ENCODE measurements at places on chromosomes 12 and 14.
A peak's percentile ranks its signal among the peaks of the same experiment; 100 is the strongest.

GRCh38 chr12:24069532-24070395 lies 120.3 kb upstream of the SOX5 start:
- no peak for DNase-seq

- DNase-seq: no peak
Measured at GRCh38 chr12:98224584-98225221, 290.7 kb upstream of the TMPO start.

DNA sequence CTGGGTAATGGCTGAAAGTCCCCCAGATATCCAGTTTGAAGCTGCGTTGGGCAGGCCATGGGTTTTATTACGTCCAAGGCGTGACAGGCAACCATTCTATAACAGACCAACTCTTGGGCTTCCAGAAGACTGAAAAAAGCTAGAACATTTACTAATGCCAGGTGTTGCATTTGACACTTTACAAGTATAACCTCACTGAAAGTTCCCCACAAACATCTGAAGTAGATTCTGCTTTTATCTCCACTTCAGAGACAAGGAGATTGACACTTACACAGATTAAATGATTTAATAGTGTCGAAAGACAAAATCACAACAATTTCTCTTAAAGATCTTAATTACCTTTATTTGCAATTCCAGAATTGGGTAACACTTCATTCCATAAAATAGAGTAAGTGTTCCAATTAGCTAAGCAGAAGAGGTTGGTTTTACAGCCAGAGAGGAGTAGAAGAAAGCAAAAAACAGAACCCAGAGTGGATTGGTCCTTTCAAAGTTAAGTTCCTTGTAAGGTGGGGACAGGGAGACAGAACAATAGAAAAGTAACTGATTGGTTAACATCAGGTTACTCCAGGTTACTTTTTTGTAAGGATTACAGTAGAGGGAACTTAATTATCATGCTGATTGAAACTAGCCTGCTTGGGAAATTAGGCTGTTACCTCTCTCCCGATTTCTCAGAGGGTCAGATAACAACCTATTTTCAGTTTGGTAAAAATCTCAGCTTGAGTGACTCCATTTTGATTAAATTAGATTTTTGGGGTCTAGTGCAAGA lies 11.3 kb downstream of the SOCS2 start:
- DNase-seq: no peak

GRCh38 chr14:58444627-58445026 lies 17.1 kb downstream of the KIAA0586 start:
- no peak for DNase-seq

DNA sequence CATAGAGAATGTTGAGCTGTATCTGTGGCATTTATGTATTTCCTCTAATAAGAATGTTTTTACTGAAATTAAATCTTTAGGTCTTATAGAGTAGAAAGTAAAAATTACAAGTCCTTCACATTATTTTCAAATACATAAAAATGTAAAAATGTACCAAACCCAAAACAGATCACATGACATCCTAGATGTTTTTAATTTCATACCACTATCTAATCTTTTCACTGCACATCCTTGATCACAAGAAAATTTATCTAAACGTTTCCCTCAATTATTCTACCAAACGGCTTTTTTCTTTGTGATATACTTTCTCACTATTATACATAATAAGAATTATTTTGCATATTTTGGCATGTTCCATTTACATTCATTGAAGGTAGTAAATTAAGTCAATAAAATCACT lies 18.3 kb downstream of the SGPP1 start:
- DNase-seq: no peak

GRCh38 chr12:104410786-104411185 lies 46.0 kb upstream of the CHST11 start:
- peak; percentile 15 for DNase-seq

DNA sequence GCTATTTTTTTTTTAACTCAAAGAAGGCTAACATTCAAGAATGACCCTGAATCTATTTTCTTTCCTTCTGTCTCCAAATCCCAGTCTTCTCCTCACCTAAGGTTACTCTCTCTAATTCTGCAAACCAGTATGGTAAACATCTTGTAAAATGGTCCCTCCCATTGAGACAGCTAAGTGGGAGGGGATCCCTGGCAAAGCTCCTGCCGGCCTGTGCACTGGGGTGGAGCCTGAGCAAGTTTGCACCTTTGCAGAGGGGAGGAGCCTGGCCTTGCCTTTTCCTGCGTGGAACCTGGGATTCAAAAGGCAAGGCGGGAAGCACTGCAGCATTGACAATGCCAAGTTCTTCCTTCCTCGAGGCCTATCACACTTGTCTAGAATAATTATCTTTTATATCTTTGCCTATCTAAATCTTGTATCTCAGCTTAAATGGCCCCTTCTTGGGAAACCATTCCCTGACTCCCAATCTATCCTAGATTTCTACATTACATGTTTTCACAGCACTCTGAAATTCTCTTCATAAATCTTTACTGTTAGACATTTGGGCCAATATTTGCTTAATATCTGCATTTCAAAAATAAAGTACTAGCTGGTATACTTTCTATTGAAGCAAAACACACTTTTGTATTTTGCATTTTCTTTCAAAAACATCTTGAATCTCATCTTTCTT lies 83.0 kb downstream of the EPS8 start:
- DNase-seq: no peak

- no peak for DNase-seq
Measured at GRCh38 chr14:61769893-61770292, 7.7 kb downstream of the SNAPC1 start.

- no peak for DNase-seq
Measured at GRCh38 chr14:65470404-65470880, 57.9 kb downstream of the FUT8 start.

DNA sequence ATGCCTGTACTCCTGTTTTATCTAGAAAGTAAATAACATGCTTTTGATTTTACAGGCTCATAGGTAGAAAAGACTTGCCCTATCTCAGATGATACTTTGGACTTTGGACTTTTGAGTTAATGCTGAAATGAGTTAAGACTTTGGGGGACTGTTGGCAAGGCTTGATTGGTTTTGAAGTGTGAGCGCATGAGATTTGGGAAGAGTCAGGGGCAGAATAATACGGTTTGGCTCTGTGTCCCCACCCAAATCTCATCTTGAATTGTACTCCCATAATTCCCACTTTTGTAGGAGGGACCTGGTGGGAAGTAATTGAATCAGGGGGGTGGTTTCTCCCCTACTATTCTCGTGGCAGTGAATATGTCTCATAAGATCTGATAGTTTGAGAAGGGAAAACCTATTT lies 156.2 kb upstream of the GZMB start:
- no peak for DNase-seq

DNA sequence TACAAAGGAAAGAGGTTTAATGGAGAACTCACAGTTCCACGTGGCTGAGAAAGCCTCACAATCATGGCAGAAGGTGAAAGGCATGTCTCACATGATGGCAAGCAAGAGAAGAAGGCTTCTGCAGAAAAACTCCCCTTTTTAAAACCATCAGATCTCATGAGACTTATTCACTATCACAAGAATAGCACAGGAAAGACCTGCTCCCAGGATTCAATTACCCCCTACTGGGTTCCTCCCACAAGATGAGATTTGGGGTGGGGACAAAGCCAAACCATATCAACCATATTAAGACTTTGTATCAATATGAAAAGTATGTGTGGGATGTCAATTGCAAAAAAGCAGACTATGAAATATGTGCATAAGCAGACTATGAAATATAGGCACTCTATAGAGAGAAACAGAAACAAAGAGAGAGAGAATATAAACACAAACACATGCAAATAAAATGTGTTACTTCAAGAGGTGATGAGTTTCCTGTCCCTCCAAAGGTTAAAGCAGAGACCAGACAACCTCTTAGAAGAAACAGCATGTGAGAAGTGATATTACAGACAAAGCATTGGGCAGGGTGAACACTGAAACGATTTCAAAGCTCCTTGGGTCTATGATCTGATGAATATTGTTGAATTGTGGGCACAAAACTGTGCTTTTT lies 151.2 kb upstream of the KRR1 start:
- no peak for DNase-seq

GRCh38 chr12:570435-570920 lies 92.8 kb downstream of the NINJ2 start:
- peak; percentile 92 for DNase-seq

DNA sequence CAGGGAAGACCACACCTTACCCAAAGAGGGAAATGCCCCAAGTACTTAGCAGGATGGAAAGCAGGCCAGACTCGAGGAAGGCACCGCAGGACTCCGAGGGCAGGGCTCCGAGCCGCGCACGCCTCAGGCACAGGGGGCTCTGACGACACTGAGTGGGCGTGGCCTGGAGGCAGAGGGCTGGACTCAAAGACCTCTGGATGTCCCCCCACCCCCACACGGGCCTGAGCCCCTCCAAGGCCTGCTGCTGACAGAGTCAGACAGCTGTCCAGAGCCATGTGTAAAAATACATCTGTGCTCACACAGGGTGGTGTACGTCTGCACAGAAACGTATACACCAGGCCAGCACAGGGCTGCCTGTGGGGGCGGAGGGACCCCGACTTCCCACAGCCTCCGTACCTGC lies 1.4 kb downstream of the AKT1 start:
- peak; percentile 78 for DNase-seq

DNA sequence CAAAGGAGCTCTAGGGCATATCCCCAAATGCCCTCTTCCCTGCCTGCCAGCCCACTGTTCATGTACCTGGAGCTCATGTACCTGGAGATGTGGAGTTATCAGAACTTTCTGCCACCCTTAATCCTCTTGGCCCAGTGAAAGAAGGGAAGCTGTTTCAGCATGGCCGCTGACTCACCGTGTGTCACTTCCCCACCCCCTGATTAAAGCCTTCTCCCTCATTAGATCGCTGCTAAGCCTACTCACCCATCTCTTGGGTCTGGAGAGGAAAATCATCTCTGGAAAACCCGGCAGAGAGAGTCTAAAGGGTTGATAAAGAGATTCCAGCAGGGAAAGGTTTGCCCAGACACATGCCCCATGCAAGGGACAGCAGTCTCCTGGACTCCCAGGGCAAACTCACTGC lies 4.5 kb upstream of the LTBP2 start:
- DNase-seq: peak; percentile 92

DNA sequence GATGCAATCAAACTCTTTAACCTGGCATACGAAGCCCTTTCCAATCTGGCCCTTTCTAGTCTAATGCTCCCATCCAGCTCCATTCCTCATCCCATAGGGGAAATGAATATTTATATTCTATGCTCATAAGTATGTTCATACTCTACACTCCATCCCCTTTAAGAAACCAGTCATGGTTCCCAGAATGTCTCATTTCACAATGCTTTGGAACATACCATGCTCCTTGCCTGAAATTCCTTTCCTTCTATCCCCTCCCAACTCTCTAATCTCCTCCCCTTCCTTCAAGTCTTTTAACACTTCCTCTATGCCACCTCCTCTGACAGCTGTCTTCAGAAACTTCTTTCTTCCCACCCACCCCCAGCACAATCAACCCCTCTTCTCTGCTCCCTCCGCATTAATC lies 207.0 kb upstream of the CAND1 start:
- DNase-seq: no peak

GRCh38 chr12:123164710-123165261 lies 13.9 kb upstream of the PITPNM2 start:
- DNase-seq: no peak

- DNase-seq: no peak
Measured at GRCh38 chr12:11618046-11618445, 31.4 kb upstream of the ETV6 start.

DNA sequence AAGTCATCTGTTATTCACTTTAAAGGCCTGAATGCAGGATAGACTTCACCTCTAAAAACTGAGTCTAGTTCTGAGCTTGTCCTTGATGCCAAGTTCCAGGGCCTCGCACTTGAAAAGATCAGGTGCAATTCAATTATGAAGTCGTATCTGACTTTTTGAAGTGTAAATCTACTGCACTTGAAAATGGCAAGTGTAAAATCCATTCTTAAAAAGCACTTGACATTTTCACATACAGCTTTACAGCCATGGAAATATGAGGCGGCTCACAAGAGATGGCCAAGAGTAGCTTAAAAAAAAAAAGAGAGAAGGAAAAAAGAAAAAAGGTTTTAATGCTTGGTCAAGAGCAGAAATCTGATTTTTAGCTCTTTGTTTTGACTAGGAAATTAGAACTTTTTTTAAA lies 172.5 kb downstream of the GXYLT1 start:
- DNase-seq: no peak

DNA sequence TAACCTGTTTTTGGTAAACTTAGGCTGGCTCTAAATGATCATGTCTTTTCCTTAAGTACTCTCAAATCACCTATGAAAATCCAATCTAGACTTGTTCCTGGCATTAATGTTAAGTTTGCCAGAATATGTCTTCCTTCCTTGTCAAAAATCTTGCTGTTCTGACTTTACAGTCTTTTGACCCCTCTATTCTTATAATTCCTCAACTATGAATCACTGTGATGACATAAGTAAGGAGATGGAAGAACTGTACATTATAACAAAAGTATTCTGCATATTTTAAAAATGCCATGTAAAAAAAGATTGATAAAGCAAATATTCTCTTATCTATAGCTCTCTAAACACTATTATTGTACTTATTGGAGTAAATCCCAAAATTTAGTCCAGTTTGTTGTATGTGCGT lies 51.4 kb upstream of the BAZ1A start:
- peak; percentile 55 for DNase-seq

DNA sequence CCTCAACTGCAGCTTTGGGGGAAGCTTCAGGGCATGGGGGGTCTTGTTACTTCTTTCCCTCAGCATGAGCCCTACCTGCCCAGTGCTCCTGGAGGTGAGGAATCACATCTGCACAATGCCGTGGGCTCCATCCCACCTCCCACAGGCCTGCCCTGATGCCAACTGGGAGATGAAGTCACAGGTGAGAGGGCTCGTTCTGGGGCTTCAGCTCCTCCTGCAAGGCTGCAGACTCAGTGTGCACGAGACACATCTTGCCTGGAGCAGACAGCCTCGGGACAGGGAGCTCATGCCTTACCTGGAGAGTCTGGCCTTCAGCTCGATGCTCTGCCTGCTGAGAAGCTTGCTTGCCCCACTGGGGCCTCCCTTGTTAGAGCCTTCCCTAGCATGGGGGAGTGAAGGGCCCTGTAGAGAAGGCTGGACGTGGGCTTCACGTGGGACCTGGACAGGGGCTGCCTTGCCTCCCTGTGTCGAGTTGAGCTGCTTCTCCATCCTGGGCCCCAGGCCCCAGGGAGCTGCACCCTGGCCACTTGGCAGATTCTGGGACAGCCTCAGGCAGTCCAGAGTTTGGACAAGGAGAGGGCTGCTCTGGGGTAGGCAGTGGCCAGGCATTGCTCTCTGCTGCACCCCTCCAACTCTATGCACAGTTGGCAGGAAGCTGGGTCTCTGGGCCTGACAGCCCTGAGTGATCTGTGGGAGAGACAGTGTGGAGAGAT lies 171.4 kb downstream of the KIF26A start:
- no peak for DNase-seq

DNA sequence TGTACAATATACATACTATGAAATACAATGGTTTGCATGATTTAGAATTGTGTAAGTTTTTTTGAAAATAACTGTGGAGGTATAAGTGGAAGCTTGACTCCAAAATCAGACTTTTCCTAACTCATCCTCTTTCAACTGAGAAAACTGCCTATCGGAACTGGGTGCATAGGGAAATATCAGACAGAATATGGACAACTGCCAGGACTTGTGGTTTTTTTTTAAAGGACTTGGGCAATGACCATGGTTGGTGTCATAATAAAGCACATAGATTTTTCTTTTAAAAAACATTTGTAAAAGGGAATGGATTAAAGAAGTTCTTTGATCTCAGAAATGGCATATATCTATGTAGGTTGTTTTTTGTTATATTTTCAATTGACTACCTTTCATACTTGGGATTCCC lies 53.3 kb upstream of the LRRK2 start:
- DNase-seq: no peak
